ENCODE measurements at places on chromosomes 12 and 14. TPM values are rescaled to one million over a fixed set of nuclear protein-coding genes. Genes with fewer than 3 reads are reported as not detected.

DNA sequence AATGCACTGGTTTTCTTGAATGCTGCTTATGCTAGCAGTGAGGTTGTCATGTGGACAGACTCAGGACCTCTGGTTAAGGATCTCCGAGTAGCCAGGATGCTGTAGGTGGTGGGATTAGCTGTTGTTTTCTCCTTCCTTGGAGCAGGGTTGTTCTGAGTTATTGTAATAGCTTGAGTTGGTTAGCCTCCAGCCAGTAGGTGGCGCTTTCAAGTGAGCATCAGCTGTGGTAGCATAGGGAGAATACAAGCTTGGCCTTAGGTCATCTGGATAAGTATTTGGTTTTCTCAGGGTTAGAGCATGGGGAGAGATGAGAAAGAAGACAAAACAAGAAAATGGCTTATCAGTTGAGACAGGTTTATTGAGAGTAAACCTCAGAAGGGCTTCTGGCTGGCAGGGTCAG, 299.7 kb upstream of the FBXO33 start:
- no peak for DNase-seq

The TEX52 gene
- total RNA-seq = not detected

DNA sequence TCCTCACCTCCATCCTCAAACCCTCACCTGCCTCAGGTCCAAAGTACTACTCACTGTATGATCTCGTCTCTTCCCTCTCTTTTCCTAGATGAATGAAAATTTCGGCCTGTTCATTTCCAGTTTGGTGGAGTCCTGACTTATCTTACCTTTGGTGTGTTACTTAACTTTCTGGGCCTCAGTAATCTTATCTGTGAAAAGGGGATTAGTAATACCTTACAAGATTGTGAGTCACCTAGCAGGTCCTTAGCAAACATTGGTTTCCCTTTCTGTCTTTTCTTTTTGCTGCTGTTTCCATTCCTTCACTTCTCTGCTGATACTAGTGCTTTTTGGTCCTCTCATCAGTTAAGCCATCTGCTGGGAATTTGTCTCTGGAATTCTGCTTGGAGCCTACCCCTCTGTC, 52.8 kb downstream of the AKAP6 start:
- no peak for DNase-seq

The LHX5 gene
- 0.47 TPM for total RNA-seq

The MARCHF9 gene
- total RNA-seq = 6.4 TPM

The ZC2HC1C gene
- total RNA-seq = 1.7 TPM

DNA sequence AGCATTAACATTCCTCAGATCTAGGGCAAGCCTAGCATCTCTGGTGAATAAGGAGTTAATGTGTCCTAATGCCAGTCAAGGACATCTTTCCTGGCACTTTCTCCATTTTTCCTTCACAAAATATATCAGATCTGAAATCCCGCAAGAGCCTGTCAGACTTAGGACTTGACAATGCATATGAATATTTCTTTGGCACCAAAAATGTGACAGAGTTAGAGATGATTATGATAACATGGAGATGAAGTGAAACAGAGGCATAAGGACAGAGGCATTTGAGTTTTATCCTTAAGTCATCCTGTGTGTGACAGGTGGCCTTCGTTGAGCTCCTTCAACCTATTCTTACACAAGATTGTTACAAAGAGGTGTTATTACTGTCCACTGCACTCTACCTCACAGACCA, 388.0 kb downstream of the EMP1 start:
- no peak for DNase-seq

- no peak for DNase-seq
These were observed 125.9 kb upstream of the NTF3 start for GRCh38 chr12:5305886-5306545.

The MLEC gene
- 266 TPM for total RNA-seq

The FGF23 gene
- 0.42 TPM for total RNA-seq

The AKAP5 gene
- 3.5 TPM for total RNA-seq

- no peak for DNase-seq
These were observed 21.5 kb downstream of the CCDC88C start for GRCh38 chr14:91396013-91396660.

DNA sequence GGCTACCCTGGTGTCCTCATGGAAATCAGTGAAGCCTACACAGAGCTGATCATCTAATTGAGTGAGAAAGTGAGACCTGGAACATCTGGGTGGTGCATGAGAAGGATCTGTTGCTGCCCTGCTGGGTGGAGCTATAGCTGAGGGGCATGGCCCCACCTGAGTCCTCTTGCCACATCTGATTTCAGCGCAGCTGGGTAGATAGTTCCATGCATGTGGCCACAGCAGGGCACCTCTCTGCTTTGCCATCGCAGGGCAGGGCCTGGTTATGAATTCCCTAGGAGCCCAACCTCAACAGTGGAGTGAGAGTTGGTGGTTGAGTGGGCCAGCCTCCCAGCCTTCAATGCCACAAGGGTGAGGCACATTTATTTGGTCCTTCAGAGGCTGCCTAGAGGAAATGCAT, 407.8 kb downstream of the BCL11B start:
- no peak for DNase-seq

GRCh38 chr12:1796515-1797010, 23.8 kb upstream of the LRTM2 start:
- no peak for DNase-seq

The GRIP1 gene
- total RNA-seq = 37.6 TPM

The PLEKHG7 gene
- total RNA-seq = not detected

DNA sequence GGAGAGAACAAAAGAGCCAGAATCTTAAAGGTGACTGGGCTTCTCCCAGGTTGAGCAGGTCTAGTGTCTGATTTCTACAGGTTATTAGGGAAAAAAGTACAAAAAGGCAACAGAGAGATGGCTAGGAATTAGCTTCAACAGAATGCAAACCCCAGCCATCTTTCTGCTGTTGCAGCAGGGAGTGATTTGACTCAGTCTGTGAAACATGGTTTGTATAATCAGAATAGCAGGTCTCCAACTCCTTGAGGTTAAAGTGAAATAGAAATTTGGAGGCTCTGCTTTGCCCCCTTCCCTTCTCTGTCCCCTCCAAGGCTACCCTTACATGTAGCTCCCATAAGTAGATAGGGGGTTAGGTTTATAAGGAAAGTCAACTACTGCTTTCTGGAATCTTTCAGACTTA, 105.8 kb downstream of the AKAP6 start:
- no peak for DNase-seq

GRCh38 chr12:6828781-6829535, 751 bp downstream of the P3H3 start:
- DNase-seq = no peak

GRCh38 chr14:75141967-75142366, 15.1 kb upstream of the NEK9 start:
- DNase-seq = no peak

DNA sequence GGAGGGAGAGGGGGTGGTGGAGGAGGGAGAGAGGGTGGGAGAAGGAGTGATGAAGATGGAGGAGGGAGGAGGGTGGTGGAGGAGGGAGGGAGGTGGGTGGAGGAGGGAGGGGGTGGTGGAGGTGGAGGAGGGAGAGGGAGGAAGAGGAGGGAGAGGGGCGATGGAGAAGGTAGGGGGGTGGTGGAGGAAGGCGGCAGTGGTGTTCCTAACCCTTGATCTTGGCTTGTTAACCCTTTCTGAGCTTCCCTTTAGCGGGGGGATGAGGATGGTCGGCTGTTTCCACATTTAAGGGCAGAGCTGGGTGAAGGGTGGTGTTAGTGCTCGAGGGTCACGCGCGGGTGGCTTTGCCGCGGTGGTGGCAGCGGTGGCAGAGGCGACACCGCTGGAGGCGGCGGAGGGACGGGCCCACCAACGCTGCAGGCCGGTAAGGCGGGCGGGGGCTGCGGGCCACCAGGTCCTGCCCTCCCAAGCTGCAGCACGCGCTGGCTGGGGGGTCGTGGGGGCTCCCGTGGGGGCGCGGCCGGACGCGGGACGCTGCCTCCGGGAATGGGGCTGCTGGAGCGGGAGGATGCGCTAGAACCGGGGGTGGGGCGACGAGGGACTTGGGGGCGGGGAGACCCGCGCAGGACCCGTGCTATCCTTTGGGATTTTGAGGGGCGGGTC, 156.3 kb downstream of the PTPN11 start:
- DNase-seq = peak; percentile 53

The OAS2 gene
- not detected for total RNA-seq

The STAC3 gene
- 1.3 TPM for total RNA-seq

- no peak for DNase-seq
These were observed 55.7 kb downstream of the ITPK1 start for GRCh38 chr14:93059917-93060545.

The POTEG gene
- not detected for total RNA-seq

DNA sequence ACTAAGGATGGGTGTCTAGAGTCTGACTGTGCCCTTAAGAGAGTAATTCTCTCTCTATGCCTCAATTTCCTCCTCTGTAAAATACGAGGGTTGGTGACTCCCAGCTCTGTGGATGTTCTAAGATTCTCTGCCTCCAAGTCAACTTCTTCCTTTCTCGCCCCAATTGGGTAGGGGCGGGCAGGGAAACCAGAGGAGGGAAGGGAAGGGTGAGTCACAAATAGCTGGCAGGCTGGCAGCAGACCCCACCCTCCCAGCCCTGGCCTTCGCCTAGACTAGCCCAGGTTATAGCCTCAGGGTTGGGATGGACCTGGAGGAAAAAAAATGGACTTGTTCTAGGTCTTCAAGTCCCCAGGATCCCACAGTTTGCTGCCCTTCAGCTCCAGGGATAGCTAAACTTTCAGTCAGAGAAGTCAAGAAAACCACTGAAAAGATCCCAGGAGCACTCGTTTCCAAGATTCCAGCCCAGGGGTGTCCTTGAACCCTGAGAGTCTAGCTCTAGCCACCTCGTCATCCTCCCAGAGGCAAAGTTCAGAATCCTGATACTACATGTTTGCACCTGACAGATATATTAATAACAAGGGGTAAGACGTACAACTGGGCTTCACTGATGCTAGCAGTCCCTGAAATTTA, 2.3 kb downstream of the DGKA start:
- no peak for DNase-seq

The RNASE2 gene
- not detected for total RNA-seq

The DPF3 gene
- total RNA-seq = 0.19 TPM

DNA sequence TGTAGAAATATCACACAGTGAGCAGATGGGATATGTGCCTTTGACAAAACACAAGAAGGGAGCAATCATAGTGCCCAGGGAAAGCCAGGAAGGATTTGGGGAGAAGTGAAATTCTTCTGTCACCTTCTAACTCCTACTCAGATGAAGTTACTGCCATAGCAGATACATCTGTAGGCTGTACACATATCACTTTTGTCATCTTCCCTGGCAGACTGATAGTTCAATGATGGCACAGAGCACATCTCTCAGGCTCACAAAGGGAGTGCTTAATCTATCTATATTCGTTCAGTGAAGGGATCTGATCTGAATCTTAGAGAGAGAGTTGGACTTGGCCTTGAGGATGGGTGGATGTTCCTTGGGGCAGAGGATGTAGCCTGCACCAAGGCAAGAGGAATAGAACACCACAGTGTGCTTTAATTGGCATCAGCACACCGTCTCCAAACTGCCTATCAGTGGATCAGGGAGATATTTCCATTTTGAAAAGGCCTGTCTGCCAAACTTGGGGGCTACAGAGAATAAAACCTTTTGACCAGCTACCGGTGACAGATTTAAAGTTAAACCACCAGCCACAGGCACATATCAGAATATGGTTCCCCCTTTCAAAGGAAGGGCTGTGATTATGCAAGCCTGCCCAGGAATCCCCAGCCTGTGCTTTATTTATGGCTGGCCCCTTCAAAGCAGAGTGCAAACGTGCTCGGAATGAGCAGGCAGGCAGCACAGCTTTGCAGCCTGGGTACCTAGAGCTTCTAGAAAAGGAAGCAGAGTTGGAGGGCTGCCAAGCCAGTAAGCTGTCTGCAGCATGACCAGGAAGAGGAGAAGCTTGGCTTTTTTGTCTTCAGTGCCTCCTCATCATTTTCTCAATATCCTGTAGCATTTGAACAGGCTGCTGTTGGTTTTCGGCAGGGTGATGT, 165.5 kb upstream of the DYRK2 start:
- no peak for DNase-seq
